ENCODE measurements at places on chromosomes 4 and X. TPM values are rescaled to one million over a fixed set of nuclear protein-coding genes. Genes with fewer than 3 reads are reported as not detected.

DNA sequence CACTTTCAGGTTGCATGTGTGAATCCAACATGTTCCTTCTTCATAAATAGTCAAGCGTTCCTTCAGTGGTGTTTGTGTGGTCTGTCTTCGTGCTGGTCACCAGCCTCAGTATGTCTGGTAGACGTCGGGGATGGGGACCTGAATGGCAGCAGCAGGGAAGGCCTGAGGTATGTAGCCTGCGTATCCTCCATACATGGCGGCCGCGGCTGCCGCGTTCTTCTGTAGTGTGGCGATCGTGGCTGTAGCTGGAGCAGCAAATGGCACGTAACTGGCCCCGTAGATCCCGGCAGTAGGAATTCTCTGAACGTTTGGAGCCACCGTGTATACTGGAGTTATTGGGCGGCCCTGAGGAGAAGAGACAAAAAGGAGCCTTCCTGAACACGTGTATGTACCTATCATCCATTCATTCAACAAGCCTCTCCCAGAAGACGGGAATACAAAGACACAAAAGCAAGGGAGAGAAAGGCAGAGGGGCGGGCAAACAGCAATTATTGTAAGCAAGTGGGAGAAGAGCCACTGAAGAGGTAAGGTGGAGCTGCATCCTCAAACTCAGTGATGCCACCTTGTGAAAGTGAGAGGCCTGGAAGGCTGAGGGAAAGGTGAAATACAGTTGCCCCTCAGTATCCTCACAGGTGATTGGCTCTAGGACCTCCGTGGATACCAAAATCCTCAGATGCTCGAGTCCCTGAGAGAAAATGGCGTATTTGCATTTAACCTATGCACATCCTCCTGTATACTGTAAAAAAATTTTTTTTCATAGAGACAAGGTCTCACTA is 90.9 kb downstream of the CHRNA9 start:
- DNase-seq: no peak

DNA sequence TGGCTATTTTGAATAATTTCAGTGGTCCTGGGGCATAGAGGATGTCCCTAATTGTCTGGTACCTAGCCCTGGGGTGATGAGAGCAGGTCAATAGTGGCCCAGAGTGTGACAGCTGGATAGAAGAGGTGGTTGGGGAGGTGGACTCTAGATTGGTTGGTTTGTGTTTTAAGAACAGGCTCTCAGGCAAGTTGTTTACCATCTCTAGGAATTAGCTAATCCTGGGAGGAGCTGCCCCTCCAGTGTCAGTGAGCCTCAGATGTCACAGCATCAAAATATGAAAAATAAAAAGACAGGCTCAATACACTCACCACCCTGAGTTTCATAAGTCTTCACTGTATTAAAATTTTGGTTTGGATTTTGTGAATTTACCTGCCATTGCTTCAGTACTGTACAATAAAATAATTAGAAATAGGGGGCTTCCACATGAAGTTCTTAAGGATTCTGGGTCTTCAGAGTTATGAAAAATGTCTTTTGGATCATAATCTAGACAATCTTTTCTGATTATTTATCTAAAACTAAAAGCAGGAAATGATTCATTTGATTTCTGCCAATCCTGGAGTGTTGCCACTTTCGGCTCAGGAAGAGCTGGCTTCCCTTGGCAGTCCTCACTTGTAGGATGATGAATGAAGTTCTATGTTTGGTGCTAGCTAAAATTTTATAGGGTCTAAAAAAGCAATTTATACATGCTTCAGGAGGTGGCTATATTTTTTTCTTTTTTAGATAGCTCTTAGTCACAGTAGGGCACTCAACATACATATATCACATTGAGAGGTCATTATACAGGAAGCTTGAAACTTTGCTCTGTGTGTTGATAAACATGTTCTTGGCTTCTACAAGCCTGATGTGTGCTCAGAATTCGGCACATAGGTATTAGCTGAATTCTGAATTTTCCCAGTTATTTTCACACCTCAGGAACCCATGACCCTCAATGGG is 395.1 kb downstream of the RAB28 start:
- no peak for DNase-seq

DNA sequence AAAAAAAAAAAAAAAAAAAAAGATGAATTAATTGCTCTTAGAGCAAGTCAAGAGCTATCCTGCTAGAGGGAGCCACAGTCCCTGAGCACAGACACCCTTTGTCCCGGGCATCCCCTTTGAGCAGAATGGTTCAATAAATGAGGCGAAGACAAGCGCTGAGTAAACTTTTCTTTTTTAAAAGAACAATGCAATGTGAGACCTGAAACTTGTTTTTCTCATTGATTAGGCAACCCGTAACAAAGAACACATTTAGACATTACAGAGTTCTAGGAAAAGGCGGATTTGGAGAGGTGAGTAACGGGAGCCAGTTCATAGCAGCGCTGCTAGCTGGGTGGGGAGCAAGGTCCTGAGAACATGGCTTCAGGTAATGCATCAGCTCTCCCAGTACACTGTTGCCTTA is 46.1 kb downstream of the GRK4 start:
- no peak for DNase-seq

DNA sequence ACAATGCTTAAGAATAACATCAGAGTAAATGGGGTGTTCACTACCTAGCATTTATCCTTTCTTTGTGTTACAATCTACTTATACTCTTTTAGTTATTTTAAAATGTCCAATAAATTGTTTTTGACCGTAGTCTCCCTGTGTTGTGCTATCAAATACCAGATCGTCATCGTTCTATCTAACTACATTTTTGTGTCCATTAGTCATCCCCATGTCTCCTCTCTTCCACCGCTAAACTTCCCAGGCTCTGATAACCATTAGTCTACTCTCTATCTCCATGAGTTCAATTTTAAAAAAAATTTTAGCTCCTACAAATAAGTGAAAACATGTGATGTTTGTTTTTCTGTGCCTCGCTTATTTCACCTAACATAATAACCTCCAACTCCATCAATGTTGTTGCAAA is 381.9 kb downstream of the PRDM5 start:
- no peak for DNase-seq

DNA sequence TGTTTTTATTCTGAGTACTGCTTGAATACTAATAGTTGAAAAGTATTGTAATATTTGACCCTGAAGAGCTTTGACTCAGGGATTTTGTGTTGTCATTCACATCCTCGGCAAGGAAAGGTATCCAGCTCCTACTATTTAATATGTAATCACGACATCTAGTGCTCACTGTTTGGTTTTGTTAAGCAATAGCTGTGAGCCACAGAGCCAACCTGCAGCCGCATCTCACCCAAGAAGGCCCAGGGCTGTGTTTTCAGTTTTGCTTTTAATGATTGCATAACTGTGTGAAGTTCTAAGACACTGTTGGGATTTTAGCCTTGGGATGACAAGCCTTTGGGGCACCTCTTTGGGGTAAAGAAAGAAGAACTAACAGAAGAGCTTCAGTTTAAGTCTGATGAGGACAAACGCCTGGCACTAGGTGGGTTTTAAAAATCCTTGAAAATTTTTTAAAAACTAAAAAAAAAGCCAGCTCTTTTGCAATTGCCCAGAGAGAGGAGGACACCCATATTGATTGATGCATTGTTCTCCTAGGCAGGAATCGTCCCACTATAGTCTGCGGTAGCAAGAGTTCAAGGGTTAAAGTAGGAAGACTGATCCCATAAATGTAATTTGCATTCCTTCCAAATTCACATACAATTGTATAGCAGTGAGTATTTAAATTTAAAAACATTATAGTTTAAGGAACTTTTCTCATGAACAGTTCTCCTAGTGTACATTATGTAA is 157.8 kb downstream of the RELL1 start:
- DNase-seq: no peak

DNA sequence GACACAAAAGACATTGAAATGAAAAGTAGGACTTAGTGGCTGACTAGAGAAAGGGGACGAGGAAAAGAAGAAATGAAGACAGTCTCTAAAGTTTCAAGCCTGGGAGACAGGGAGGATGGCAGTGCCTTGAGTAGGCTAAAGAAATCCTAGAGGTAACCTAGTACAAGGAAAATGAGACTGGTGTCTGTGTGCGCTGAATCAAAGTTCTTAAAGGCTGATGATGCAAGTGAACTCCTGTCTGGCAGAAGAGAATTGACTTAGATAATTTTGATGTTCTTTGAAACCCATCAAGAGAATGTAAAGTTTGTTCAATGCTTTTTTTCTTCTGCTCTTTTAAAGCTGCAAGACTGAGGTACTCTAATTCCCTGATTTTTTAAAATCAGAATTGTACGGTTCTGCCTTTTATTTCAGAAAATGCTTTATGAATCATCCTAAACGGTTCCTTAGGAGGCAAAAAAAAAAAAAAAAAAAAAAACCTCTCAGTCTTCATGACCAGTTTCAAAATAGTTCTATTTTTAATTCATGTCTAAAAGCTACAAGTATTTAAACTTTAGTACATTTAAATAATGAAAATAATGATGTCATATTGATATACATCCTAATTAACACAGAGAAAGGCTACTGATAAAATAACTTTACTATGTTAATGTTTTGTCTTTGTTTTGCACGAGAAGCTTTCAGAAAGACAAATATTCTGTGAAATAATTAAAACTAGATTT is 189.8 kb downstream of the PPP3CA start:
- DNase-seq: no peak

- no peak for DNase-seq
These were observed 19.3 kb downstream of the PRSS48 start for GRCh38 chr4:151296227-151296626.

DNA sequence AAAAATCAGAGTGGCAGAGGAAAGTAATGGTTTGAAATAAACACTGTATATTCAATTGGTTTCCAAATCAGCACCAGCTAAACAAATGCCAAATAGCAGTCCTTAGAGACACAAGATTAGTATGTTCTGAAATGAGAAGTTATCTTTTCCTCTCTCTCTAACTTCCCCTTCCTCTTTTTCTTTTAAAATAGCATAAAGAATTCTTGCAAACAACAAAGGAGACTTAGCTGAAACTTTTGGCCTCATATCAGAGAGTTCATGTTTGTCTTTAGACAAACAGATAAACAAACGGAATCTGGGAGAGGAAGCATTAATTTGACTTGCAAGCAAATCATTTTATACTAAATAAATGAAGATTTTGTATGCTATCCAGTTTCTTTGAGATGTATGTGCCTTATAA is 399.0 kb downstream of the GBA3 start:
- no peak for DNase-seq

DNA sequence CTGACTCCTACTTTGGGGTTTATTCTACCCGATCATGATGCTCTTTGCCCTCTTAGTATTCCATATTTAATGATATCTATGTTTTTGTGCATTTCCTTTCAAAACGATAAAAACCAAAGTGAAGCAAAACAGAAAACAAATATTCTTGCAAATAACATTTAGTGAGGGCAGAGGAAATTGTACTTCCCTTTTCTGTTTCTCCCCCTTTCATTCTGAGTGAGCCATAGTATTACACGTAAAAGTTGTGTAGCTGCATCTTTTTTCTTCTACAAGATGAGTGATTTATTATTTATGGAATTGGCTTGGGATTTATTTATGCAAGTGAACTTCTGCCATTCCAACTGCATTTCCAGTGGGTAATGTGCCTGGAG is 109.9 kb downstream of the AFF2 start:
- no peak for DNase-seq

DNA sequence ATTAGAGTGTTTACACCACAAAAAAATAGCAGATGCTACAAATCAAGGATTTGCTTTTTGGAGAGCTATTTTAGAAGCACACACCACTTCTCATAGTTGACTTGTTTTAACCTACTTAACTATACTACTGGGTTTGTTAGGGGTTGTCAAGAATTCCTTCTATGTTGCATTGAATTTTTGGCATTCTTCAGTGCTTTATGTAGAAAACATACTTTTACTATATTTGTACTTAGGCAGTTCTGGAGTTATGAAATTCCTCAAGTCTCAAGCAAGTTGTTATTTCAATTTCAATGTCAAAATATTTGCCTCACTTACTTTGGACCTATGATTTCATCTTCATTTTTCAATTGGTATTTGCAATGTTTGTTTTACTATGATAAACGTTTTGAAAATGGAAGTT is 449.6 kb downstream of the GLUD2 start:
- DNase-seq: no peak

- no peak for DNase-seq
These were observed 208.5 kb upstream of the IGFBP7 start for GRCh38 chr4:57318703-57319102.

GRCh38 chr4:20617678-20618396 is 82.4 kb upstream of the PACRGL start:
- DNase-seq: no peak

DNA sequence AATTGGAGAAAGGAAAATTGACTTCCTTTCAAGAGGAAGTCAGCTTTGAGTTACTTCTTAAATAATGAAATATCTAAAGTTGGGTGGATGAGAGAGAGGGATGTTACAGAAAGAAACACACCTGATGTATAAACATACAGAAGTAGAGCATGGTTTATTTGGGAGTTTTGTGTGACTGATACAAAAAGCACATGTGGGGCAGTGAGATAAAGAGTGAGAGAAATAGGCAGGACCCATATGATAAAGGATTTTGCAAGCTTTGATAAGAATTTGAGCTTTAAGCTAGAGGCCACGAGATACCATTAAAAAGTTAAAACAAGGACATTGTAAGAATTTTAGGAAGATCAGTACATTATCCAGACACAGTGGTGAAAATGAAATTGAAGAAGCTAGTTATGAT is 263.3 kb upstream of the GPRIN3 start:
- DNase-seq: no peak

GRCh38 chr4:159070742-159071141 is 32.1 kb upstream of the RAPGEF2 start:
- DNase-seq: no peak

DNA sequence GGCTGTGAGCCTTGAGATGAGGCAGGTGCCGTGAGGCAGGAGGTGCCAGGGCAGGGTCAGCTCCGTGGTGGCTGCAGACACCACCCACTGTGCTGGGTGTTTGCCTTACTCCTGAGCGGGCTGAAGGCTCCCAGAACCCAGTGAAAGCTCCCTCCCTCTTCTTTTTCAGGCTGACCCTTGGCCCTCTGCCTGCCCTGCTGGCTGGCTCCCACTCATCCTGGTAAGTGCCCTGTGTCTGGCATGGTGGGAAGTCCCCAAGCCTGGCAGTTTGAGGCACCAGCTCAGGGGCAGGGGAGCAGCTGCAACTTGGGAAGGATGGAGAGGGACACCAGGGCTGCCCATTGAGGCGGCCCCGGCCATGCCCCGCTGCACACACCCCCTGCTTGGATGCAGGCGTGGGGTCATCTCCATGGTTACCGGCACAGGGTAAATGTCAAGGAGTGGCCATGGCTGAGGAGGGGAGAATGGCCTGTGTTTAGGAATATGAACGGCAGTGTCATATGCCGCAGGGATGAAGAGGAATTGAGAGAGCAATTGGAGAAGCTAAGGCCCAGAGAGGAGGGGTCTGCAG is 16.8 kb downstream of the SH3BP2 start:
- no peak for DNase-seq

Gene RAB39B
- 0.07 TPM for total RNA-seq

Gene ASB12
- total RNA-seq: not detected

Gene CLTRN
- total RNA-seq: not detected

Gene HSFX4
- total RNA-seq: not detected

Gene SRPX2
- total RNA-seq: 73.3 TPM

Gene F9
- not detected for total RNA-seq

Gene RBMXL3
- not detected for total RNA-seq

Gene CDS1
- total RNA-seq: under 0.01 TPM

Gene ANXA3
- 292 TPM for total RNA-seq

Gene TMPRSS11B
- total RNA-seq: not detected

Gene MTMR8
- 0.63 TPM for total RNA-seq
